ENCODE measurements at places on chromosomes 13 and 19.

DNA sequence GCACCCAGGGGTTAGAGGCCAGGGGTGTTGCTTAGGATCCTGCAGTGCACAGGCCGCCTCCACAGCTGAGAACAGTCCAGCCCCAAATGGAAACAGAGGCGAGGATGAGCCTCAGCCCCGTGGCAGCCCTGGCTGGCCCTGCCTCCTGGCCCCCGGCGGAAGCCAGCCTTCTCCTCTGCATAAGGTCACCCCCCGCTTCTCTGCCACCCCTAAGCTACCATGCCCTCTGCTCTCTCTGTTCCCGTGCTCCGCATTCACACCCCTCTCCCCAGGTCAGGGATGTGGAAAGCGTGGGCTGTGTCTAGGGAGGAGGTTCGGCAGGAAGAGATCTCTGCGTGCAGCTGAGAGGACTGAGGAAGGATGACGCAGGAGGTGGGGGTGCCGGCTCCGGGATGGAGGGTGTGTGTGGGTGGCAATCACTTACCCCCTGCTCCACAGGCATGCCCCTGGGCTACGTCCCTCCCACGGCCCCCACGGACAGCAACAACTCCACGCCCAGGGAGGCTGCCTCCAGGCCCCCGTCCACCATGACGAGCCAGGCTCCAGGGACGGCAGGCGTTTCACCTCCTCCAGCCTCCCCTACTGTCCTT, 6.0 kb downstream of the SSC5D start:
- no peak for DNase-seq

GRCh38 chr13:32587811-32588170, 1.5 kb downstream of the PDS5B start:
- no peak for DNase-seq

DNA sequence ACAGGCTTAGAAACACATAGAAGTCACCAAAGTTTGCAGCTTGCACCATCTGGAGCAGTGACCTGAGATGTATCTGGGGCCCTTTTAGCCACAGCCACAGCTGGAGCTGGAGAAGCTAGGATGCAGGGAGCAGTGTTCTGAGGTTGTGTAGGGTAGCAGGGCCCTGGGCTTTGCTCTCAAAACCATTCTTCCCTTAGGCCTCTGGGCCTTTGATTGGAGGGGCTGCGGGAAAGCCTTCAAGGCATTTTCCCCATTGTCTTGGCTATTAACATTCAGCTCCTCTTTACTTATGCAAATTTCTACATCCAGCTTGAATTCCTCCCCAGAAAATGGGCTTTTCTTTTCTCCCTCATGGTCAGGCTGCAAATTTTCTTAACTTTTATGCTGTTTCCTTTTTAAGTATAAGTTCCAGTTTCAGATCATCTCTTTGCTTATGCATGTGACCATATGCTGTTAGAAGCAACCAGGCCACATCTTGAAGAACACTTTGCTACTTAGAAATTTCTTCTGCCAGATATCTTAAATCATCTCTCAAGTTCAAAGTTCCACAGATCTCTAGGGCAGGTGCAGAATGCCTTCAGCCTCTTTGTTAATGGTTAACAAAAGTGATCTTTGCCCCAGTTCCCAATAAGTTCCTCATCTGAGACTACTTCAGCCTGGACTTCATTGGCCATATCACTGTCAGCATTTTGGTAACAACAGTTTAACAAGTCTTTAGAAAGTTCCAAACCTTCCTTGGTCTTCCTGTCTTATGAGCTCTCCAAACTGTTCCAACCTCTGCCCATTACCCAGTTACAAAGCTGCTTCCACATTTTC, 48.5 kb downstream of the NBEA start:
- no peak for DNase-seq

DNA sequence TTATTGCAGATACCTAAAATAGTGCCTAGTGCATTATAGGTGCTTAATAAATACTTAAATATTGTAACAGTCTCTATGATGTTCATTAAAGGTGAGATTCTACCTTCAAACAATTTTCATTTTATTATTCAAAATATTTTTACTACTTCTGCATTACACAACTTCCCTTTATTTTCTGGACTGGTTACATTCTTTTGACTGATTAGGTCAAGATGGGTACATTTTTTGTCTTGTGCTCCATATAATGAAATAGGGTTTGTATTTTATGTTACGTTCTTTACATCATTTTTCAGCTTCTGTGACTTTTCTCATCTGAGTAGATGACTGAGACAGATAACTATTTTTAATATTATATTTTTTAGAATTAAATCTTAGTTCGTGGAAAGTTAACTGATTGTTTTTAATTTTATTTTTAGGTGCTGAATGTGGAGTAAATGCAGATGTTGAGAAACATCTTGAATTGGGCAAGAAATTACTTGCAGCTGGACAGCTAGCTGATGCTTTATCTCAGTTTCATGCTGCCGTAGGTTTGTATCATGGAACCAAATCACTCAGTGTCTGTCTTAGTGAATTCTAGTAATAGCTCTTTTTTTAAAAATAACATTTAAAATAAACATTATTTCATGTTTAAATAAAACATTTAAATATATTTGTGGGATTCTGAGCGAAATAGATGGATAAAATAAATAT, 32.0 kb downstream of the DNAJC3 start:
- no peak for DNase-seq

- no peak for DNase-seq
These were observed 96.6 kb upstream of the POSTN start for GRCh38 chr13:37695200-37695599.

GRCh38 chr13:42040730-42041010, 7.8 kb upstream of the DGKH start:
- DNase-seq, result no peak

DNA sequence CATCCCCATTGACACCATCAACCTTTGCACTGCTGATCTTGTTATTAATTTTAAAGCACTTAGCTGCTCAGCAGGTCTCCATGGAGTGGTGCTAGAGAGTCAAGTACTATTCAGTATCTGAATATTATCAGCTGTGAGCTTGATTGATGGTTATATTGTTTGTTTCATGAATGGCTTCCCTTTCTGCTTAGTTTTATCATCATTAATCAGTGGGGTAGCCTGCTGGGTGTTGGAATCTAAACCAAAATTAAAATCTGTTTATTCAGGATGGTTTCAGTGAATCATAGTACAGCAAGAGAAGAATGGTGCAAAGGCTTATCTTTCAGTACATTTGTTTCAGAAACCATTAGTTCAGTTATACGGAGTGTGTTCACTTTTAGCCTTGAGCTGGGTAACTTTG, 42.5 kb upstream of the SCEL start:
- DNase-seq, result no peak

DNA sequence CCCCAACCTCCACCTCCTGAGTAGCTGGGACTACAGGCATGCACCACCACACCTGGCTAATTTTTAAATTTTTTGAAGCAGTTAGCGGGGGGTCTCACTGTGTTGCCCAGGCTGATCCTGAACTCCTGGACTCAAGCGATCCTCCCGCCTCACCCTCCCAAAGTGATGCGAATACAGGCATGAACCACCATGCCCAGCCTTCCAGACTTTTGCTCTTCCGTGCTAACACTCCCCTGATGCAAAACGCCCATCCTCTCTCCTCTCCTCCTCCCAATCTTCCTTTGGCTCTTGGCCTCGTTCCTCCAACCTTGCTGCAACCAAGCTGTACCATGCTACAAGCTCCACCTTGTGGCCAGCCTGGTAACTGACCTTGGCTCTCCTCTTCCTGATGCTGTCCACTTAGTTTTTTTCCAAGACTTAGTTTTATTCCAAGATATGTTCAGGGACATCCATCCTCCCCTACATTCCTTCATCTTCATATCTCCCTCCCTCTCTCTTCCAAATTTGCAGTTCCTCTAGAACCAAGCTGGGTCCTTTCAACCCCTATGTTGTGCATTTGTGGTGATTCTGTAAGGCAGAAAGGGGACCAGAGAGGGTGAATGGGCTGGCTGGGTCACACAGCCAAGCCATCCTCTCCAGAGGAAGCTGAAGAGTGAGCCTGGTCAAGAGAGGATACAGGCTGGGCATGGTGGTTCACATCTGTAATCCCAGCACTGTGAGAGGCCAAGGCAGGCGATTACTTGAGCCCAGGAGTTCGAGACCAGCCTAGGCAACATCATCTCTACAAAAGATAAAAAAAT, 32.8 kb downstream of the TINCR start:
- DNase-seq, result no peak

DNA sequence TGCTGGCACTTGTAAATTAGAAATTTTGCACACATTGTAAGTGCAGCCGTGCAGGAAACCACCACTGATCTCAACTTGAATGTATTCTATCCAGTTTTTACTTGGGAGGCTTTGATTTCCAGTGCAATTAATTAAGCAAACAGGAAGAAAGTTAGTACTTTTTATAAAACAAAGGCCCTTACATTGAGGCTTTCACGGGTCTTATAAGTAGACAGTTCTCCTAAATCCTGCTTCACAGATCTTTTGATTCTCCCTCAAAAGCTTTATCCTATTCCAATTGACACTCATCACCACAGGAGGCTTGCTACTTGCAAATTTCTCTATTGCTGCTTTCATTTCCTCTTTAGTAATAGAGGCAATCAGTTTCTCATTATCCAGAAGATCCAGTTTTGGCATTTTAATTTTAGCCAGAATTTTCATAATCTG, 90.1 kb downstream of the ERCC5 start:
- no peak for DNase-seq

- DNase-seq, result no peak
These were observed 710.0 kb upstream of the ARGLU1 start for GRCh38 chr13:107277911-107278310.

DNA sequence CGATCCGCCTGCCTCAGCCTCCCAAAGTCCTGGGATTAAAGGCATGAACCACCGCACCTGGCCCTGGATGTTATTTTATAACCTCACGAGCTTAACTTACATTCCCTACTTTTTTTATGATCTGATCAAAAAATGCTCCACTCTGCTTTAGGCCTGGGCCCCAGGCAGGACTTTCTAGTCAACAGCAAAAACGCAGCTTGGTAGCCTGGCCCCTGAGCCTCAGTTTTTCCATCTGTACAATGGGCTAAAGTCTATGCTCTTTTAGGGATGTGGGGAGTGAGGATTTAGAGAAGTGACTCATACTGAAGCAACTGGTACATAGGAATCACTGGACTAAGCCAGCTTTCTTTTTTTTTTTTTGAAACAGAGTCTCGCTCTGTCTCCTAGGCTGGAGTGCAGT, 11.9 kb upstream of the PIK3R2 start:
- no peak for DNase-seq

- no peak for DNase-seq
These were observed 4.0 kb upstream of the UBE2M start for GRCh38 chr19:58562122-58563033.

DNA sequence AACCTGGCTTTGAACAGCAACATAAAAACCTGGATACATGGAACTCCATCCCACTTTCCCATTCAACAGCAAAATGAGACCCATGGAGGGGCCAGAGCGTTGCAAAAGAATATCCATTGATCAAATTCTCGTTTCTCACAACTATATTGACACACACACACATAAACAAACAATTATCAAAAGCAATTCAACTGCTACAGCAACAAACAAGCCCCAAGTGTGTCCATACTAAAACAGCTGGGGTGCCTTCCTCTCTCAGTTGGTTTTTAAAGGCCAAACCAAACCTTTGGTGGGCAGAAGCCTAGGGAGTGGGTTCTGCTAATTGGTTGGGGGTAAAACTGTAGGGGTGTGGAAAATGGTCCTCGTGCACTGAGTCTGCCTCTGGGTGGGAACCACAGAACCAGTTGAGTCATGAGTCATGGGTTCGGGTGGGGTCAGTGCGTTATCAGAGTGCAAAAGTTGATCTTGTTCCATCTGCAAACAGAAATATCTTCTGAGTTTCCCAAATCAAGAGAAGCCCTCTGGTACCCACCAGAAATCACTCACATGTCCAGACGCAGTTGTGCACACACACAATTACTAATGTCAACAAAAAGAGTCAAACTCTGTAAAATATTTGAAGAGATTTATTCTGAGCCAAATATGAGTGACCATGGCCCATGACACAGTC, 18.5 kb downstream of the GPR42 start:
- no peak for DNase-seq

DNA sequence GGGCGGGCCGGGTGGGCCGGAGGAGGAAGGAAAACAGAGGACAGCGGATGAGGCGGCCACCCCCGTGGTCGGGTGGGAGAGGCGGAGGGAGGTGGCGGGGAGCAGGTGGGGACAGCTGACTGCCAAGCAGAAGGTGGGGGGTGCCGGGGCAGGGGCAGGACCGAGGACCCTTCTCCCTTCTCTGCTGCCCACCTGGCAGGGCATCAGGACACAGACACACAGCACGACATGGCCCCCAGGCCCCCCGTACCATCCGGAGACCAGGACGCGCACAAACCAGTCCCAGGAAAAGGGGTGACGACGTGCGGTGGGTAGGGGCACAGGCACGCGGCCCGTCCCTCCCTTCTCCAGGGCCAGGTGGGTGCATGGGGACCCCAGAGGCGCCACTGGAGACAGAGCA, 11.0 kb upstream of the CACTIN start:
- DNase-seq, result no peak

GRCh38 chr13:87667686-87668085, 3.5 kb upstream of the SLITRK5 start:
- DNase-seq, result no peak

DNA sequence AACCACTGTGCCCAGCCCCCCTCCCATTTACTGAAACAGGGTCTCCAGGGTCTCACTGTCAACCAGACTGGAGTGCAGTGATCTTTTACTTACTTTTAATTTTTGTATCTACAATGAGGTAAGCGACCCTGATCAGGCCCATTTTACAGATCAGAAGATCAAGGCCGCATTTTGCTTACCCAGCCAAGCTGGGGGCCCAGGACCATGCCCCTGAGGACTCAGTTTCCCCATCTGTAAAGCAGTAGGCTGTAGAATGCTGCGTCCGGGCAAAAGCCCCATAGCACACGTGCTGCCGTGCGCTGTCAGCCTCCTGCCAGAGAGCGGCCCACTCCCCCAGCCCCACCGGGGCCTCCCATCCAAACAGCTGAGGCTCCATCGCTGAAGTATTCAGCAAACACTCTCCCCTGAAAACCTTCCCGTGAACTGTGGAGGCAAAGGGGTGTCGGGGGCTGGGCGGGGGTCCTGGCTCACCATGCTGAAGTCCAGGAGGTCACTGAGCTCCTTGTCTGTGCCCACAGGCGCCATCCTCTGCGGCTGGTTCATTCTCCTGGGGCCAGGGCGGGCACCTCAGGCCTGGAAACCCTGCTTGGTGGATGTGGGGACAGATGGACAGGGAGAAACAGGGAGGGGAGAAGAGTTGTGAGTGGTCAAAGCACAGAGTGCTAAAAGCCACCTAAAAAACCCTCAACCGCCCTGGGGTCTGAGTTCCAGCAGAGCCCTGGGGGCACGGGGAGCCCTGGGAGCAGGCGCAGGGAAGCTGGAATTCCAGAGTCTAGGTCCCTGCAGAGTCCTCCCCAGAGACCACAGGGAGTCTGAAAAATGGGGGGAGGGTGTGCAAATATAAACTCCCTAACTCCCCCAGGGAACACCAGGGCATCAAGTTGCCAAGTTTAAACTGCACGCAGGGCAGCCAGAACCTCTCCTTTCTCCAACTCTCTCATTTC, 2.4 kb downstream of the TCF3 start:
- DNase-seq, result no peak

GRCh38 chr13:78659450-78659730, 435 bp upstream of the OBI1 start:
- DNase-seq, result no peak

DNA sequence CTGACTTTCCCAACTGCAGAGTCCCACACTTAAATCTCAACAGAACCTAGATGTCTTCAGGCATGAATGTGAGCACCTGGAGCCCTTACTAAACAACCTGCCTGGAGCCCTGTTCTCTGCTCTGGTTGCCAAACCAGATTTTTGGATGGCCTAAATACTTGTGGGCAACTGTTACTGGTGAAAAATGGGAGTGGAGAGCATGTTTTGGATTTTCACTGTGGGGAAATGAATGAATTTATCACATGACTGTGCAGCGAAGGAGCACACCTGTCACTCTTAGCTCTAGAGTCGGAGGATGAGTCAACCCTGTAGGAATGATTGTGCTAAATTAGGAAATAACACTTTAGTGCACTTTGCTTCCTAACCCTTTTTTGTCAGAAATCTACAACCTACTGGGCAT, 30.3 kb downstream of the SHISA2 start:
- no peak for DNase-seq

Measured in stimulated activated CD4-positive, alpha-beta T cell treated with anti-CD3 and anti-CD28 coated beads, Interleukin-1b, Interleukin-23, amount 100 ng/mL, for 4 hours (primary cell).